Anterior cingulate cortex (tissue), 58 donors: ENCODE measurements at places on chromosomes 12 and 14.

DNA sequence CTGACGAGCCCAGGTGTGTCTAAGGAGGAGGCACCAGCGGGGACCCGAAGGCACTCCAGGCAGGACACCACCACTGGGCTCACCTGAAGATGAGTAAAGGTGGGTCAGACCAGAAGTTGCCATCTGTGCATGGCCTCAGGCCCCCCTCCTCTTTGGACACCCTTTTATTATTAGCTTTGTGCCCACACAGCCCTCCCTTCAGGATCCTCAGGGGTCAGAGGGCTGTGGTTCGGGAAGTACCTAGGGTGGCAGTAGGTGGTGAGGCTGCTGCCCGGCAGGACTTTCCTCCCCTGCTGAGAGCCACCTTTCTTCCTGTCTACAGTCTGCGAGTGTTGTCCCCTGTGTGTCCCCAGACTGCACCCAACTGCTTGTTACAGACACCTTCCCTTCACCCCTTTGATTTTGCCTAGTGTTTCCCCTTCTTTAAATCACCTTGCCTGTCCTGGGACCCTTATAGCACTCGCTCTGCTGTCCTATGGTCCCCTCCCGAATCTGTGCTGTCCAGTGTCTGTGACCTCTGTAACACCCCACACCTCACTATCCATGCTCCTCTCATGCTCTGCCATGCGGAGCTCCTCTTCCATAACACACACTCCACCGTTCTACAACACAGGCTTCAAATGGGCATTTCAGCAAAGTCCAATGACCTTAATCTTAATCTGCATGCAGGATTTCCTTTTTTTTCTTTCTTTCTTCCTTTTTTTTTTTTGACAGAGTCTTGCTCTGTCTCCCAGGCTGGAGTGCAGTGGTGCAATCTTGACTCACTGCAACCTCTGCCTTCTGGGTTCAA, 25.7 kb downstream of the SOAT2 start:
- DNase-seq, result no peak

GRCh38 chr14:102180248-102180998, 40.7 kb downstream of the WDR20 start:
- no peak for DNase-seq

DNA sequence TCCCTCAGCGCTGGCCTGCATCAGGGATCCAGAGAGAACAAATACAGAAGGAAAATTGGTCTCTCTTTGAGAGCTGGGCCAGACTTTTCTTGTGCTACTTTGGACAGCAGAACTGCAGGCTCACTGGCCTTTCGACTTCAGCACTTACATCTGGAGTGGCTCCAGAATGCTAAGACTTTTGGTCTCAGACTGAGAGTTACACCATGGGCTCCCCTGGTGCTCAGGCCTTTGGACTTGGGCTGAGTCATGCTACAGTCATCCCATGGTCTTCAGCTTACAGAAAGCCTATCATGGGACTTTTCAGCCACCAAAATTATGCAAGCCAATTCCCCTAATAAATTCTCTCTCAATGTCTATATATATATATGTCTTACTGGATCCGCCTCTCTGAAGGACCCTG, 9.0 kb upstream of the CD163 start:
- no peak for DNase-seq

DNA sequence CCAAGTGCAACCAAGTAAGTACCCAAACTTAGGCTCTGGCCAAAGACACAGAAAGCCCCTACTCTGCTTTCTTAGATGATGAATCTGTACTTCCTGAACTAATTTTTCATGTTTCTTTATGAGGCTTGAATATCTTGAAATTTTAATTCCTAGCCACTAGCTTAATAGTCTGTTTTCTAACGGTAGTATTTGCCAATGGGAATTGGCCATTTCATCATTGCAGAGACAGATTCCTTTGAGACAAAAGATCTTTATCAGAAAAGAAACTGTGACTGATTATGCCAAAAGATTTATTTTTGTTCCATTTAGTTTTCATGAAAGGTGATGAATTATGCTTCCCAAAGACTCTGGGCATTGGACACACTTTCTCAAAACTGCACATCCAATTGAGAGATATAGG, 48.7 kb downstream of the DAD1 start:
- DNase-seq, result no peak

GRCh38 chr14:38290601-38291188, 34.8 kb upstream of the CLEC14A start:
- no peak for DNase-seq
